Activated CD8-positive, alpha-beta memory T cell treated with anti-CD3 and anti-CD28 coated beads for 4 hours (primary cell): ENCODE measurements at places on chromosomes 16 and 17.

DNA sequence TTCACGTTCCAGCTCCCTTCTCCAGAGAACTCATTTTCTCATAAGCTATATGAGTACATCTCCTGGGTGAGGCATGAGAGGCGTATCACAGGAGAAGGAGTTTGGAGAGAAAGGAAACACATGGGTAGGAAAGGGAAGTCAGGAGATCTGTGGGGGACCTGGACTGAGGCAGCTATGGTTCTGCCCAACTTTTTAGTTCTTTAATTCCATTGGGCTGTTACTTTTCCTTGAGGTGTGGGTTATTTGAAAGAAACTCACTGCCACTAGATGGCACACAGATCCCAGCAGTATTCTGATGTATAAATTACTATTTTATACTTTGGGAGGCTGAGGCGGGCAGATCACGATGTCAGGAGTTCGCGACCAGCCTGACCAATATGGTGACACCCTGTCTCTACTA is 63.6 kb downstream of the NUP93 start:
- no peak for DNase-seq

- no peak for DNase-seq
These were observed 158.7 kb downstream of the KATNIP start for GRCh38 chr16:27708651-27709050.

DNA sequence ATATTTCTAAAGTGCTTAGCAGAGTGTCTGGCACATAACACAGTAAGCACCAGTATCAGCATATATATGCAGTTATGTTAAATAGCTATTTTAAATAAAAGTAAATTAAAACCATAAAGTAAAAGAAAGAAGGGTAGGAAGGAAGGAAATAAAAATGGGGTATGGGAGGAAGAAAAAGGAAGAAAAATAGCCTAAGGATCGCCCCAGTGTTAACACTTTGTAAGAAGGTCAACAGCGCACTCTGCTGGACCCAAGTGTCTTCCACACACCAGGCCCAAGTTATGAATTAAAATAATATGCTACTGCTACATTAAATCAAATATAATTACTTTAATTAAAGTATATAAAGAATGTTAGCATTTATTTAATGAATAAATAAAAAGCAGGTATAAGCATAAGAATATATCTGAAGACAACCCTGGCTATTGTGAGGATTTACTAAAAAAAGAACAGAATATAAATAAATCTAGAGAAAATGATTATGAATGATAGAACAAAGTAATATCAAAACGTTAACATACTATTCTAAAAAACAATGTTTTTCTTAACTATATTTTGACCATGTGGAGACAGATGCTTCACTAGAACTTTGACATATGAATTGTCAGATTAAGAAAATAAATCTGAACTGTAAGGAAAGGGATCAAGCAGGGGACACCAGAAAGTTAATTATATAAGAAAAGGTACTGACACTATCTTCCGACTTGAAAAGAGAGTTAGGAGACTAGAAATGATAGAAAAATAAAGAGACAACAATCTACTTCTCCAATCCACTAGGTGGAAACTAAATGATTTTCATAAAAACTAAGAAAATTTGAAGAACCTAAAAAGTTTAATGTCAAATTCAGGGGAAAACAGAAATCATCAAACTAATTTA is 25.9 kb downstream of the BRIP1 start:
- DNase-seq = peak; percentile 10

- no peak for DNase-seq
These were observed 36.1 kb downstream of the SNX11 start for GRCh38 chr17:48143629-48144028.

- no peak for DNase-seq
These were observed 10.9 kb upstream of the ZFP90 start for GRCh38 chr16:68528233-68528632.
